Stimulated activated CD8-positive, alpha-beta memory T cell treated with anti-CD3 and anti-CD28 coated beads, Interleukin-4, amount 100 ng/mL, for 1 hour (primary cell): ENCODE measurements at places on chromosomes 3 and 15.

DNA sequence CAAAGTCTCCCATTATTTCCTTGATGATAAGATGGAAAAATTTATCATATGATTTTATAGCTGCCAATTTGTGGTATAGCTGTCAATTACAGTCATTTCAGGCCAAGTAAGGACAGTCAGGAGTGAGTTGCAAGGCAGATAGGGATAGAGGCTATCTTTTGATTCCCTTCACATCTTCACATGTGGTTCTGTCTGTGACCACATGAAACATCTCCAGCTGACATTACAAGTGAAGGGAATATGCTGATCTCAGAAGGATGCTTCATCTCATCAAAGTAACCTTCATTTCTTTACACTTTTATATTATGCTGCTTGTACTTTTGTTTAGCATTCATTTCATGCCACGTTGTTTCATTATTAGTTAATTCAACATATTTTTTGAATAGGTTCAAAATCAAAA lies 136.9 kb upstream of the CFAP20DC start:
- no peak for DNase-seq

DNA sequence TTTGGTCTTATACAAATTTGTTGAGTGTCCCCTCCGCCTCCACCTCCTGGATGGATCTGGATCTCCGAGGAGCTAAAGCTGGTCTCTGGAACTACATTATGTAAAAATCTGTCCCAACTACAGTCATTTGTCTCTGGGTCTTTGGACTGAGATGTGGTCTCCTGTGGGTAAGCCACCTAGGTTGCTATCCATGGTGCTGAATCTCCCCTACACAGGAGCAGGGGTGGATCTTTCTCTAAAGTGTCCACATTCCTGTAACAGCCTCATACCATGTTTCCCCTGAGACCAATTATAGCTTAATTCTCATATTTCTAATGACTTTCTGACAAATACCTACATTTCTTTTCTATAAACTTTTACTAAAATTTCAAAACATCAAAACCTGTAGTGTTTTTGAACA lies 625.8 kb downstream of the TAFA4 start:
- no peak for DNase-seq

DNA sequence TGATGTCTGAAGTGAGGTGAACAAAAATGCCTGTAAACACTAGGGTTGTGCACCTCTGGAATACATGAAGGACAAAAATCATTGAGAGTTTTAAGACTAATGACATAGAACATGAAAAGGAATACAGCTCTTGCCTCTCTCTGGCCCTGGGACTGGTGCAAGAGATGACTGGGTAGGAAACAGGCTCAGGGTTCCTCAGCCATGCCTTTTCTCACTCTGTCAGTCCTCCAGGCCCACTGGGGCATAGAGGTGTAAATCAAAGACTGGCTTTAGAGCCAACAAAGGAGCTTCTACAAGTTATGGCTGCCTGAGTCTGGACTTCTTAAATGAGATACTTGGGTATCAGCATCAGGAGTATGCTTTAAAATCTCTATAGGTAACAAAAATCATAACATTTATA lies 554.7 kb upstream of the KCNMB2 start:
- DNase-seq: no peak

DNA sequence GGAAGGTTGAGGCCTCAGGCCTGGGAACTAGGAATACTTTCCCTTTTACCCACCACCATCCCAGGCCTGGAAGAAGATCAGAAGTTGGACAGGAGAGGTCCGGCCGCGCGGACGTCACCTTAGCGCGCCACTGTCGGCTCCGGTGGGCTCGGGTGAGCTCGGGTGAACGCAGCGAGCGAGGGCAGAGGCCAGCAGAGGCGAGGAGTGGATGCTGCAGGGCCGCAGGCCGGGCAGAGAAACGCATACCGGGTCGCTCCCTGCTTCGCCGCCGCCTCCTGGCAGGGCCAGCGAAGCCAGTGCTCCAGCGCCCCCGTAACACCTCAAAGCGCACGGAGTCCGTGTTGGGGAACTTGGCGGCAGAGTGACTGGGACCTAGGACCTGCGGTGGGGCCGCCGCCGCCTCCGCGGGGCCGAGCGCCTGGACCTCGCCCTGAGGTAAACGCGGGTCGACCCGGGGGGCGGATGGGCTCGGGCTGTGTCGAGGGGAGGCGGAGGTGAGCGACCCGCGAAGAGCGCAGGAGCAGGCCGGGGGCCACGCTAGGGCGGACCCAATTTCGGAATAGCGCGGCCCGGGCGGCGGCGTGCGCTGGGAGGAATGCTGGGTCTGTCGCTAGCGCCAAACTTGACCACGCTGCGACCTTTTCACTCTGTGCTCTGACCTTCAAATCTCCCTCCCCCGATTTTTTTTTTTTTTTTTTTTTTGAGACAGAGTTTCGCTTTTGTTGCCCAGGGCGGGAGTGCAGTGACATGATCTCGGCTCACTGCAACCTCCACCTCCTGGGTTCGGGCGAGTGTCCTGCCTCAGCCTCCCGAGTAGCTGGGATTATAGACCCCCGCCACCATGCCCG lies 1.6 kb downstream of the CYP11A1 start:
- DNase-seq: no peak

DNA sequence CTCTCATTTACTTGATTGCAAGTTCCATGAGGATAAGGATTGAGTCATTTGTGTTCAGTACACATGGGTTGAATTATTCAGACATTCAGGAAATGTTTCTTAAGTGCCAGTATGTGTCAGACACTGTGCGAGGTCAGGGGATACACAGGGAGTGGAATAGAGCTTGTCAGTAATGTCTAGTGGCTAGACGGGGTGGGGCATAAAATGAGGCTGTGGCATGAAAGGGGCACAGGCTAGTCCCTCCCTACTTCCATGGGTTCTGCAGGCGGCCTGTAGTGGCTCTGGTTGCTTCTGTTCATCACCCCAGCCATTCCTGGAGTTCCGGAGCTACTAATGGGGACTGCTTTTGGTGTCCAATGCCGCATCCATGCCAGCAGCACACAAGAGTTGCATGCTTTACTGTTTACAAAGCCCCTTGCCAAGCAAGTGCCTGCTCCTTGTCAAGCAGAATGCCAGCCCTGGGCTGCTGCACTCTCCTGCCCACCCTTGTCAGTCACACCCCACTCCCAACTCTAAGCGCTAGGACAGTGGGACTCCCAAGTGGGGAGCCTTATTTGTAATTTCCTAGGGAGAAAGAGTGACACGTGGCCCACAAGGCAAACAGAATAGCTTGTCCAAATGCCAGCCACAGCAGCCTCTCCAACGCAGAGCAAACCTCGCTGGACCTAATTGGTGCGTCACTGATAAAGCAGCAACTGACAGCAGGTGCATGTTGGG lies 70.8 kb downstream of the RAB11A start:
- no peak for DNase-seq

DNA sequence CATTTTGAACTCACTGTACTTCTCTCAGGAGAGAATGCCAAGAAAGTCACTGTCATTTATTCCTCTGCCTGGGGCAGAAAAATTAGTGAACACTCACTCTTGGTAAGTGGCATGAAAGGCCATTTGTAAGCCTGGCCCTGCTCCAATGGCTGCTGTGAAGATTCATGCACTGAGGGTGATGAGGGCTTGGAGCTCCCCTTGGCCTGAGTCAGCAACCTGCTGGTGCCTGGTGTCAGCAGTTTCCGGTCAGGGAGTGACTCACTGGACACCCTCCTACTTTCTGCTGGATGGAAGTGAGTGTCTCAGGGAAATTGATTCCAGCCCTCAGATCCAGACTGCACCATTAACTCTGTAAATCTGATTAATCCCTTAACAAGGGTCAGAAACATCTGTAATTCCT lies 37.6 kb downstream of the TRA2B start:
- DNase-seq: no peak

DNA sequence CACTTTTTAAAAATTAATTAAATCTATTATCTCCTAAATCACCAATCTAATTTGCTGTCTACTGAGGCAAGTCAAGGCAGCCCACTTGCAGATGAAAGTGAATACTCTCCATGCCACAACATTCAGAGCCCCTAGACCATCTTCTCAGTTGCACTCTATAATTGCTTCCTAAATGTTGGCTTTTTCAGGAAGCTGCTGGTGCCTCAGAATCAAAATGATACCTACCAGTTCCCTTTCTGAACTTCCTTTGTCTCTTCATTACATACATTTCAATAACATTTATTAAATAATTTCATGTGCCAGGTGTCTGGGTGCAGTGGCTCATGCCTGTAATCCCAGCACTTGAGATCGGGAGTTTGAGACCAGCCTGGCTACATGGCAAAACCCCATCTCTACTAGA lies 124.1 kb downstream of the SERPINI1 start:
- no peak for DNase-seq

DNA sequence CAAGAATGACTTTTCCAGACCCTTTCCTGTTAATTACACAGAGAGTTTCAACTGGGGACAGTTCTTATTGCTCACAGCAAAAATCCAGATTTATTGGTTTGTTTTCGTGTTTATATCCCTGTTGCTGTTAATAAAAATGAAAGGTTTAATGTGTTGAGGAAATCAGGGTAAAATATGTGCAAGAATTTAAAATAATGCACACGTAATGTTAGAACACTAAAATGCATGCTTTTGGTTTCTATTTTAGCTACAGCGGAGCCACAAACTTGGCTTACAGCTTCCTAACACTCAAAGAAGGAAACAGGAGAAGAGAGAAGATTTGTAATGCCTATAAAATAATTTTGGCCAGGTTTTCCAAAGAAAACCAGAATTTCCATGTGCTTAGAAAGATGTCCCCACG lies 62.7 kb downstream of the CASR start:
- DNase-seq: no peak

DNA sequence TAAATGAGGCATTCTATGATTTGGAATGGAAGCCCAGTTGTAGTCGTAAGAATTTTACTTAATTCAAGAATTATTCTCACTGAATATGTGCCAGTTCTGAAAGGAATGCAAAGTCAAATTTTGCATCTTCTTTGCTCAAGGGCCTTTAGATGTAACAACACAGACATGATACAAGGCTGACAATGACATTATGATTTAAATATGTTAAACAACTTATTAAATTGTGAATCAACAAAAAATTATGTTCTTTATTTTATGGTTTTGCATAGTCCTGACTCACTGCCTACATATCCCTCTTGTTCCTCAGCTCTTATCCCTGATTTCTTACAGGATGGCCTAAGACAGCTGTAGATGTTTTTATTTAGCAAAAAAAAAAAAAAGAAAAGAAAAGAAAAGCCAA lies 170.9 kb upstream of the NR2E3 start:
- no peak for DNase-seq

DNA sequence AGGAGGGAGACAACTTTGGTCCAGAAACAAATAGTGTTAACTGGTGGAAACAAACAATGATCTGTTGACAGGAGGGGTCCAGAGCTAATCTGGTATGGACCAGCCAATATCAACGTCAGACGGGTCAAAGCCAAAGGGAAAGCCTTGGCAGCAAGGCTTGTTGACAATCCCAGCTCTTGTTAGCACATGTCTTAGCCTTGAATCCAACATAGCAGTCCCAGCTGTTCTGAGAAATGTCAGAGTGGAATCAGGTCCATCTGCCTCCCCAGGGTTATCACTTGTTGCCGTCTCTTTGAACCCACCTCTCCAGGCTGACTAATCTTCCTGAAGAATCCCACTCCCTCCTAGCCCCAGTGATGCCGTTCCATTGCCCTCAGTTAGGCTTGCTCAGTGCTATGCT lies 404.6 kb upstream of the MCTP2 start:
- no peak for DNase-seq

DNA sequence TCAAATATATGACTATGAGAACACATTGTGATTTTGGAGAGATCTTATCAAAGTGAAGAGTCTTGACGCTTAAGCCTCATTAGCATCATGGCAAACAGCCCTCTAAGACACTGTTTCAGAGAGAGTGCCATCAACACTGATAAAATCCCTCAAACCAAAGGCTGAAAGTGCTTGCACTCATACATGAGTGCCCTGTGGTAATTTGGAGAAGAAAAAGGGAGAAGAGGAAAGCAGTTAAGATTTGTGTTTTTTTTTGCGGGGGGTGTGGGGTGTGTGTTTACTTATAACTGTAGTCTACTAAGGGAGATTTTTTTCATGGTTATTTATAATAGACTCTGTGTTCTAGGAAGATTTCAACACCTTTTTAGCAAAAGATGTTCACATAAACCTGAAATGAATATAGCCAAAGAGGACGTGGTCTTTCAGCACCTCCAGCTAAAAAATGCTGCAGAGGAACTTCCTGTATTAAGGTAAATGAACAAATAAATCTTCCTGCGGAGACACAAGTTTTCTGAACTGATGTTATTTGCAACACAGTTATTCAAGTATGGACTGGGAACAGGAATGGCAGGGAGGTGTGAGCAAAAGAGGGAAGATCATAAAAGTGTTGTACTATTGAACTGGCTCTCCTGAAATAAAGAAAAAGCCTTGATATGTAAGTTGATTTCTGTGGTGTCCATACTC lies 81.9 kb upstream of the TGFBR2 start:
- DNase-seq: no peak

- no peak for DNase-seq
Observed at GRCh38 chr3:9279966-9280365, 30.5 kb upstream of the SRGAP3 start.
